ENCODE measurements at places on chromosomes 4 and X.

DNA sequence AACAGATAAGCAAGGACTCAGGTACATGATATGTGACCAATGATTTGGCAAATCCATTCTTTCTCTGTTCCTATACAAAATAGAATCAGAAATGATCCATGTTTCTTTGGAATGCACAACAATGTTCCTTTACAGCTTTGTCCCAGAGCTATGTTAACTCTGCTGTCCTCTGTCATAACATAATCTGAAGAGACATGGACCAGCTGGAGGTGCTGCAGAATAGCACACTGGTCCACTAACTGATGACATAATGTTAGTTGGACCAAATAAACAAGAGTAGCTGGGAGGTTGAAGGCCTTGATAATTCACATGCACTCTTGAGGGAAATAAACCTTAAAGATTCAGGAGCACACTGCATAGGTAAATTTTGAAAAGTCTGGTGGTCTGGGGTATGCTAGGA, 23.0 kb upstream of the DHX15 start:
- peak; percentile 75 for DNase-seq

DNA sequence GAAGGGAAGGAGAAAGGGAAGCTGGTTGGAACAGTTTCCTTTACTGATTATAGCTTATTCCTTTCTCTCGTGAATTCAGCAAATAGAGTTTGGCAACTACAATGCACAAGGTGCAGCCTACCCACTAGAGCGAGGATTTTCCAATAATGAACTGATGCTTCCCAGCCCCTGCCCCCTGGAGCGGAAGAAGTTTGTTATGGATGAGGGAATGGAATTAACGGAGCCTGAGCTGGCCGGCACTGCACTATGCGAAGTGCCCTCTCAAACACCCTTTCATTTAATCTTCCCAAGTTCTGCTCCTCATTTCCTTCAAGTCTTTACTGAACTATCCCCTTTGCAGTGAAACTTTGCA, 42.5 kb upstream of the CBR4 start:
- no peak for DNase-seq

DNA sequence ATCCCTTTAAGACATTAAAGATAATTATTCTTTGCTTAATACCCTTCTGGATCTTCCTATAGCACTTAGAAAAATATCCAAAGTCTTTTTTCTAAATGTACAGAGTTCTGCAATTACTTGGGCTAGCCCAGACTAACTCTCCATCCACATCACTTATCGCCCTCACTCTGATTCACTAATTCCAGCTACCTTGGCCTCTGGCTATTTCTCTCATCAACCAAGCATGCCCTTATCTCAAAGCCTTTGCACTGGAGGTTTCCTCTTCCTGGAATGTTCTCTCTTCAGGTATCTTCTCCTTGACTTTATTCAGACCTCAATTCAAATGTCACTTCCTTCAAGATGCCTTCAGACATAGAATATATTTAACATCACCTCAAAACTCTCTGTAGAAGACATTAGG, 345.1 kb upstream of the SMIM31 start:
- DNase-seq, result no peak

DNA sequence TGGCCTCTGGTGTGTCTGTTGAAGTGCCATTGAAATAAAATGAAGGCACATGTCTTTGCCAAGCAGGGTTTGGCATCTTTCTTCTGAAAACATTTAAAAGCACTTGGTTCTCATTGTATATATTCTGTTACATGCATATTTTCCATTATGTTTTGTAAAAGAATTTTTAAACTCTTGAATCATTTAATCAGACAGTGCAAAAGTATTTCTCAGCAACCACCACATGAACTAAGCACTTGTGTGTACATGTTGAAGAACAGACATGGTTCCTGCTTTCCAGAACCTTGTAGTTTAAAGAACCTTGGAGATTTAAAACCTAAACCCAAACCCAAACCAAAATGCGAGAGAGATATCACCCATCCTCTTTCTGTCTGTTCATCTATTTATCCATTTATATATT, 220.3 kb upstream of the GIMD1 start:
- DNase-seq, result no peak

GRCh38 chr4:98285676-98286075, 24.5 kb downstream of the RAP1GDS1 start:
- DNase-seq, result no peak

GRCh38 chrX:115894087-115894486, 276.5 kb upstream of the AGTR2 start:
- DNase-seq, result no peak

- peak; percentile 81 for DNase-seq
These were observed at the start of gene USP27X for GRCh38 chrX:49878834-49879655. Gene USP27X (plus strand): TSS chrX:49879484. CDS start chrX:49880308, 824 bp downstream.

GRCh38 chrX:104319346-104319745, 64.6 kb upstream of the ESX1 start:
- no peak for DNase-seq

GRCh38 chrX:15438332-15438731, 54.1 kb upstream of the VEGFD start:
- no peak for DNase-seq

GRCh38 chr4:13544606-13545393, 492 bp upstream of the NKX3-2 start:
- DNase-seq, result peak; percentile 63

GRCh38 chr4:78565971-78566372, 14.4 kb downstream of the ANXA3 start:
- no peak for DNase-seq

DNA sequence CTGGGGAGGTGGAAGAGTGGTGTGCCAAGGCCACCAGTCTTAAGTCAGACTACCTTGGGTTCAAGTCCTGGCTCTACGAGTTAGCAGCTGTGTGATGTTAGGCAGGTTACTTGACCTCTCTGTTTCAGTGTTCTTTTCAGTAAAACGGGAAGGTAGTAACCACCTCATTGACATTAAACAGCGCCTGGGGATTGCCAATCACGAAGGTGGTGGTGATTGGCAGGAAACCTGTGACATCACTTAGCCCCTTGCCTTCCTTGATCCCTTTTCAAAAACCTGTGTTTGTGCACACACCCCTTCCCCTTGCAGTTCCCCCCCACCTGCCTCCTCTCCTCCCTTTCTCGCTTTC, 7.6 kb downstream of the KLF3 start:
- DNase-seq, result no peak

- no peak for DNase-seq
These were observed 237.8 kb upstream of the PGRMC2 start for GRCh38 chr4:128525387-128525786.

Measured in stomach (tissue), 19 donors.